Muscle of arm (tissue), 14 donors: ENCODE measurements at places on chromosomes 16 and 17. TPM values are rescaled to one million over a fixed set of nuclear protein-coding genes. Genes with fewer than 3 reads are reported as not detected.

GRCh38 chr16:75750528-75750927 lies 24.2 kb upstream of the CPHXL start:
- DNase-seq, result no peak

DNA sequence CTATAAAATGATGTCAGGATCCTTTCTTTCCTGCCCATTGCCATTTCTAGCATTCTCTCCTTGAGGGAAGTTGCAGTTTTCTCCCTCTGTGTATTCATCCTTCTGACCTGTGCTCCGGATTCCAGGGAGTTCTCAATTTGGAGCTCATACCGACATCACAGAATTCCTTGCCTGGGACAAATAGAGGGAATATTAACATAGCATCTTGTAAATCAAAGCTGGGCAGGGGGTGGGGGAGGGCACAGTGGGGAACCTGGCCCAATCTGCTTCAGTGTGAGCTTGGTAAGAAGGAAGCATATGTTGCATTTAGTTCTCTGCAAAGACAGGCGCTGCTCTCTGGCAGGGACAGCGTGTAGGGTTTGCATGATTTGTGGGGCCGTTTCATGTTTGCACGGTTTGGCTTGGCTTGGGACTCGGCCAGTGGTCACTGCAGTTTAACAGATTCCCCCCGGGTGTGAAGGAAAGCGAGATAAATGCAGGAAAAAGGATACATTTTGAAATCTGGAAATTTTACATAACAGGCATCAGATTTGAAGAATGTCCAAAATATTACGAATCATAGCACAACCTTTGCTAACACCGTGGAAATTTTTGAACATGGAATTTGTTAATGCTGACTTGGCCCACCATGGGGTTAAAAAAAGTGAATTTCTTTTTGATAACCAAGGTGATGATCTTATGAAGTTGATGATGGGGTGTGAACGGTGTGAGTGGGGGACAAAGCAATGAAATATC lies 178.0 kb downstream of the WWOX start:
- no peak for DNase-seq

- DNase-seq, result no peak
Measured at GRCh38 chr16:81468269-81468902, 23.8 kb downstream of the CMIP start.

Gene TNFSF12
- 25.3 TPM for polyA plus RNA-seq

DNA sequence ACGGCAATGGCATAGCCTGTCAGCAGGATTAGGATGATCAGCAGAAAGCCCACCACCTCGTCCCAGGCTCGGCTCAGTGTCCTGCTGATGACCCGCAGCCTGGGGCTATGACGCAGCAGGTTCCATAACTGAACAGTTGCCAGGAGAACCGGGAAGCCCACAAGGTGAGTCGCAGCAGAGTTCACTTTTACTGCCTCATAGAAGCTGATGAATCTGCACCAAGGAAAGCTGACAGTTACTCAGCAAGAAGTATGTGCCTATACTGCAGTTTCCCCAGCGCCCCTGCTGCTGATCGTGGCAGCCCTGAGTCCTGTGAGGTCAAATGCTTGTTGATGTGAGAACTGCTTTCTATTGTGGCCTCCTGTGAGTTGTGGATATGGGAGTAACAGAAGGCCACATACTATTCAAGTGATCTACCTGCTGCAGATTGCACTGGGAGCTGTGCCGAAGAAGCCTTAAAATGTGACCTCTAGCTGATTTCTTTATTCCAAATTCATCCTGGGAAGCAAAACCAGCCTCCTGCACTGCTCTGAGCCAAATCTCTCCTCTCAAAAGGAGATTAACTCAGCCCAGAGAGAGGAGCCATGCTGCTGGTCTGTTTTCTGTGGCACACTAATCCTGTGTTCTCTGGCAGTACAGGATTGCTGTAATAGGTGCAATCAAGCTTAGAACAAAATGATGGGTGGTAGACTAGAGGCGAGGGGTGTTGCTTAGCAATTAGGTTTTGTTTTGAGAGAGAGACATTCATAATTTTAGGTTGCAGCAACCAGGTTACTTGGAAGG lies 38.8 kb downstream of the IST1 start:
- no peak for DNase-seq

GRCh38 chr16:15427648-15428239 lies 6.6 kb upstream of the BMERB1 start:
- DNase-seq, result peak; percentile 76

DNA sequence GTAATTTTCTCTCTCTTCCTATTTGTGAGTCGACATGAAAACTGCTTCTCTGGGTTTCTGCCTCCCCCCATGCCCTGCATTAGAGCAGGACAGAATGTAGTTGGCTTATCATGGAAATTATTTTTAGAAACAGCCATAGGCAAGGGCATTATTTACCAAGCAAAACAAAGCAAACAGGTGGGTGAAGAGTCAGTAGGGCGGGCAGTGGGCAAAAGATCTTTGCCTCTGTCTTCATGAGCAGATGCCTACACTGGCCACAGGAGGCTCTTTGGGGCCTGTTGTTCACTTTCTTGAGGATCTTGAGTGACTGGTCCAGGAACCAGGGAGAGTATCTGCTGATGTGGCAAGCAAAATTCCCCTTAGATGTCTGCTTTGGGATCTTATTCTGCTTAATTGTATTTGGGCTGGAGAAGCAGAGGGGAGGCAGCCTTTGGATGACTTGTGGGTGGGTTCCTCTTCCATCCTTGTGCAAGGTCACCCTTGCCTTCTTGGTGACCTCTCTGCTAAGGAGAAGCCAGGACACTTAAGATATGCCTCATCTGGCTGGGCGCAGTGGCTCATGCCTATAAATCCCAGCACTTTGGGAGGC lies 42.5 kb upstream of the CLEC19A start:
- DNase-seq, result no peak

GRCh38 chr16:11254913-11255736 lies 879 bp downstream of the SOCS1 start:
- DNase-seq, result peak; percentile 50

DNA sequence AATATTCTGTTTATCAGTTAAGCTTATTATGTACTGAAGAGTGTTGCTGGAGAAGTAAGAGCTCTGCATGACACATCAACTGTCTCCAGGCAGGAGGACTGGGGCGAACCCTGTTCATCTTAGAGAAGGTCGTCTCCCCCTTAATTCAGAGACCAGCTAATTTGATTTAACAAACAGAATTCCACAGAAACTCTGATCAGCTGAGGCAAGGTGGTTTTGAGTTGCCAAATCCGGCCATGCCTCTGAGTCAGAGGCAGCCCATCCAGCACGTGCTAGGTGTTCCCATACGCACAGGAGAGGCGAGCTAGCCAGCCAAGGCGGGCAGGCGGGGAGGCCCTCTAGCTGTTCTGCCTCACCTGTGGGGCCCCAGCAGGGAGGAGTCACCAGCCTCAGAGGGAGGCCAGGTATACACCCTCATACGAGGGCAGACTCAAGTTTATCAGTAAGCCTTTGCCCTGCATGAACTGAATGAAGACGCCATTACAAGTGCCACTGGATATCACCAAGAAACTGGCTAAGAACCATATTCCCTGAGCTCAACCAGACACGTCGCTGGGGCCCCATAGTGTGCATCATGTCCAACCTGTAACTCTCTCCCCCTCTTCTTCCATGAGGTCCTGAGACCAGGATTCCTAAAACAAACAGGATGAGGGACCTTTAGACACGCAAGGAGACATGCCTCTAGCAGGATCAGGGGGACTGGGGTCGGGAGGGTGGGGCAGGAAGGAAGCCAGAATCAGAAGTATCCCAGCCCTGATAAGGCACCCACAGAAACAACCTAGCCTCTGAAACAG lies 25.7 kb downstream of the STAT5A start:
- DNase-seq, result no peak

DNA sequence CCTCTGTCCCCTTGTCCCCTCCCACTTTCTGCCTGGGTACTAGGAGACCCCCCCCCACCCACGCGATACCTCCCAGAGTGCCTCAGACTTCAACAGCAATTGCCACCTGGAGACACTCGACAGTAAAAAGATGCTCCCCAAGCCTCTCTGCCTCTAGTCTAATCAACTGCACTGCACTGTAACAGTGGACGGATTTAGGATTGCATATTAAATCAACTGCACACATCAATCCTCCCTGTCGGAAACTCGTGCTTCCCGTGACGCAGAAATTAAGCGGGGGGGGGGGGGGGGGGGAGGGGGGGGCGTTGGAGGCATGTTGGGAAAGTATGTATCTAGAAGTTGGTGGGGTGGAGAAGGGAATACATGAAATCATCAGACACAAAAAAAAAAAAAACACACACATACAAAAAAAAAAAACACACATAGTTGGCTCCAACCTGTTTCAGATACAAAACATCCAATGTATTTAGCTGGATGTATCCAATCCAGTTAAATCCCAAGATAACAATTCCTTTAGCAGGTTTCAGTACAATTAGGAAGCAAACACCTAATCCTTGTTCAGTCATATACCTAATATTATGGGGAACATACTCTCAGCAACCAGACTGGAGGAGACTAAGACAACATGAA lies 29.7 kb downstream of the FAM222B start:
- DNase-seq, result no peak

GRCh38 chr16:27717726-27718125 lies 167.8 kb downstream of the KATNIP start:
- no peak for DNase-seq

GRCh38 chr16:3509470-3509928 lies 8.7 kb downstream of the CLUAP1 start:
- no peak for DNase-seq

DNA sequence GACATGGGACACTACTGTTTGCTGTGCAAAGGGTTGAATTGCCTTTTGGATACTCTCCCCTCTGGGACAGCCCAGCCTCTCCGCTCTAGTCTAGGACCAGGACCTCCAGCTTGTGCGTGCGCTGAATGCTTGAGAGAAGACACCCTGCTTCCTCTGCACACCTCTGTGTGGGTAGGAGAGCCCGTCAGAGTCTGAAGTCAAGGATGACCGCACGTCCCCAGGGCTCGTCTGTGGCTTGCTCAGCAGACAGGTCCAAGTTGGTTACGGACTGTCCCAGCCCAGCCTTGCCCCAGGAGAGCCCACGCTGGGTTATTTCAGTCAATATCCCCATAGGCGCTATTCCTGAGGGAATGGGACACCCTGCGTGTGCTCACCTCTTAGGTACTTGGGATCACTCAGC lies 3.7 kb downstream of the C16orf89 start:
- DNase-seq, result no peak

DNA sequence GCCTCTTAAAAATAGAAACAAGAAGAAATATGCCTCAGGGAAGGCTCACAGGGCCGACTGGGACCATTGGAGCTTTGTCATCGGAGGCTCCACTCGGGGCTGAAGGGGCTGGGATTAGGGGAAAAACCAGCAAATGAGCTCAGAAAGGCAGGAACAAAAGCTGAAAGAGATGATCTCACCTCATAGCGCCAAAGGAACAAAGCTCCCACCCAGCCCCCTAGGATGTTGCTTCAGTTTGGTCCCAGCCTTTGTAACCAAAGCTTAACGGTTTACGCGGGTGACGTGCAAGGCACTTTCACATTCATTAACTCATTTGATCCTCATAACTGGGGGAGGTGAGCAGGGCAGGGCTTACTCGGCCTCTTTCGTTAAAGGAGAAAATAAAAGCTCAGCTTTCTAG lies 168.5 kb upstream of the DYNLRB2 start:
- no peak for DNase-seq

DNA sequence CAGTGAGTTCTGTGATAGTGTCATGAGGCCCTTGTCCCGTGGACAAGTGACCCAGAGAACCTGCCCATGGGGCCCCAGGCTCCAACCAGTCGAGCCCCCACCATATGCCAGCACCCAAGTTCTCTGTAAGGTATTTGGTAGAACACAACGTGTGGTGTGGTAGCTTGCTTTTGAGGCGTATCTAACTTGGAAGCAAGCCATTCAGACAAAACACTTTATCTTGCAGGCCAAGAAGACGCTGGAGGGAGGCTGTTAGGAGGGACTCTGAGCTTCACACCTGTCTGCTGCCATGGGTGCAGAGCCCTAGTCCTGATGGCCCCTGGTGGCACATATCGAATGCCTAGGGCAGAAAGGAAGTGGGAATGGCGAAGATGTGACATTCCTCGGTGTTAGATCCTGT lies 1.6 kb downstream of the NDUFAF8 start:
- no peak for DNase-seq

DNA sequence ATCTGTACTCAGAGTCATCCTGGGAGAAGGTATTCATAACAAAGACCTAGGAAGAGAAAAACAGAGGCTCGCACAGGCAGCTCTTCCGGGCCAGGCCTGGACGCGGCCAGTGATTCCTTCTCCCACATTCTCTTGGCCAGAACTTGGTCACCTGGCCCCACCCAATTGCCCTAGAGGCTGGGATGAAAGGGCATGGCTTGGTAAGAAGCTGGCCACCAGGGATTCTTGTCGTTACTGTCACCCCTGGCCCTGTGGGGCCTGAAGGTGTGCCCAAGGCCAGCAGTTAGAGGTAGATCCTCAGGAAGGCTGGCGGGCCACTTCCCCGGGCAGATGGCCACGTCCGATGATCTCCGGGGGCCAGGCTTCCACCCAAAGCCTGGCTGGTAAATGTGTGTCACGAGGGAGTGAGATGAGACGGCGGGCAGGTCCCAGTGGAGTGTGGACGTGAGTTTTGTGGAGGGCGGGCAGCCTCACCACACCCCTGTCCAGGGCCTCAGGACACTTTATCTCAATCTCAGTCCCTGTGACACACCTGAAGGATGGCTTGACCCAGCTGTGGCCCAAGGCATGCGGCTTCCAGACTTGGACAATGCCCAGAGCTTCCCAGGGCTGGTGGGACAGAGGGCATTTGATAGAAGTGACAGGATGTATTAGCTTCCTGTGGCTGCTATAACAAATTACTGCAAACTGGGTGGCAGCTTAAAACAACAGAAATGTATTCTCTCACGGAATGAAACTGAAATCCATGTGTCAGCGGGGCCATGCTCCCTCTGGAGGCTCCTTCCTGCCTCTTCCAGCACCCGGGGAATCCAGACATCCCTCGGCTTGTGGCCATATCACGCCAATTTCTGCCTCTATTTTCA lies 66.3 kb upstream of the GSE1 start:
- DNase-seq, result no peak

DNA sequence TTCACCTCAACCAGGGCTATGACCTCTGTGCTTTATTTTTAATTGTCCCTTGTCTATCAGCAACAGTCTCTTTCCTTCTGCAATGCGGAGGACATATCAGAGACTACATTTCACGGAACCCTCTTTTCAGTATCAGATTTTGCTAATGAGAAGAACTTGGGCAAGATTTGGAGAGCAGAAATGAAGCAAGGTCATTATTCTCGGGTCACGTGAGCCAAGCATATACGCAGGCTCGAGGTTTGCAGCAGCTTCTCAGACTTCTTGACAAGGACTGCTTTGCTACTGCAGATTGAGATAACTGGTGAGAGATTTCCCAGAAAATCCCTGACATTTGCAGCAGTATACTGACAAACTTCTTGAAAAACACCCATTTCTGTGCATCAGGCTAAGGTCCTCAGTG lies 30.4 kb downstream of the ABCA10 start:
- no peak for DNase-seq

- no peak for DNase-seq
Measured at GRCh38 chr17:81932333-81932983, 4.6 kb downstream of the PYCR1 start.
